ENCODE measurements at places on chromosomes 16 and 17.

- DNase-seq, result no peak
Measured at GRCh38 chr16:66705790-66706505, 9.4 kb upstream of the CMTM4 start.

DNA sequence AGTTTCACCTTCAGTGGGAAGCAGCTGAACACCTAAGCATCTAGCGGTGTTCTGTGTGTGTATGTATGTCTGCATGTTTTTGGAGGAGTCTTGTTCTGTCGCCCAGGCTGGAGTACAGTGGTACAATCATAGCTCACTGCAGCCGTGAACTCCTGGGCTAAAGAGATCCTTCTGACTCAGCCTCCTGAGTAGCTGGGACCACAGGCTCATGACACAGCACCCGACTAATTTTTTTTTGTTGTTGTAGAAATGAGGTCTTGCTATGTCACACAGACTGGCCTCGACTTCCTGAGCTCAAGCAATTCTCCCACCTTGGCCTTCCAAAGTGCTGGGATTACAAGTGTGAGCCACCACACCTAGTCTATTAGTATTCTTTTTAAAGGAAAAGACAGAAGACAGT lies 30.2 kb upstream of the FAAP100 start:
- no peak for DNase-seq

DNA sequence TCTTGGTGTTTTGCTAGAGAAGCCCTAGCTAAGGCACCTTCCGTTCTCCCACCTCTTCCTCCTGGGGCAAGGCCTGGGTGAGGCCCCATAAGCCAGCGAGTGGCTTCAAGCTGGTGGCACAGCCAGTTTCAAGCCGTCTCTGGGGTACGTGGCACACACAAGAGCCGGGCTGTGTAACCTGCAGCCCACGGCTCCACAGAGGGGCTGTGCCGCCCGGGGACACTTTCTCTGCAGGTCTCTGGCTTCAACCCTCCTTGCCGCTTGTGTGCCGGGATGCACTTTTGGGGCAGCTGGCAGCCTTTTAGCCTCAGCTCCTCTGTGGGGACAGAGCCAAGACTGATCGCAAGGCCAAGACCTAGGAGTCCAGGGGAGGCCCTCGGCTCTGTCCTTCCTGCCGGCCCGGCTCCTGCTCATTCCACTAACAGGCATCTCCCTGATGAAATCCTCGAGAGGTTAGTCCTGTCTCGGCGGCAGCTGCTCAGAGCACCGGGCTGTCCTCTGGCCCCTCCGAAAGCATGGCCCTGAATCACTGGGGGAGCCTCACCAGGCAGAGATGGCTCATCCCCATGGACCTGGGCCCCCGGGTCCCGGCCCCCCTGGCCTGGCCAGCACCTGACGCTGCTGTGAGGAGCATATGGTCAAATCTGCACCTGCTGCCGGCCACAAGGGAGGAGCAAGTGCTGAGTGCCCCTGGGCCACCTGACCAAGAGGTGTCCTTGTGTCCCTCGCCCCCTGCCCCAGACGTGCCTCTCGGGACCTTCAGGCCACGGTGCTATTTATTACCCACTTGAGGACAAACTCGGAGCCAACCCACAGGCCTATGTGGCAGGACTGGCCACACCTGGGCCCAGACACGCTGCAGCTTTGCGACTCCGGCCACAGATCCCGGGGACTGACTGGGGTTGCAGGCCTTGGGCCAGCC lies 98.5 kb downstream of the METRNL start:
- no peak for DNase-seq

GRCh38 chr16:49274591-49274990 lies 7.0 kb downstream of the CBLN1 start:
- DNase-seq, result no peak

DNA sequence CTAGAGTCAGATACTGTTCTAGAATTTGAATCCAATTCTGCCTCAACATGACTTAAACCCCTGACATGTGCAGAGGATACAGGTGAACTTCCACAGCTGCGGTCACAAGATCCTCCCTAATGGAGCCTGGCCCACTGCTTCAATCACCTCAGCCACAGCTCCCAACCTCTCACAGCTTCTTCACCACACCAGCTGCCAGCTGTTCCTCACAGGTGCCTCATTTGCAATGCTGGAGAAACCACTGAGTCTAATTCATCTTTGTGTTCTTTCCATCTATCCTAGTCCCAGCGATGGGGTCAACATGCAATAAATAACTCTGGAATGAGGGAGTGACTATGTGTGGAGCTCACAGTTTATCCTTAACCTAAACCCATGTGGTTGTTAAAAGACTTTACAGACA lies 72.0 kb upstream of the MAF start:
- DNase-seq, result no peak
